Smooth muscle cell of the brain vasculature (primary cell): ENCODE measurements at places on chromosomes 1 and 21.

GRCh38 chr1:92701147-92701546, 83.8 kb downstream of the EVI5 start:
- no peak for DNase-seq

- DNase-seq: no peak
Measured at GRCh38 chr21:32549440-32549839, 35.9 kb downstream of the TCP10L start.

DNA sequence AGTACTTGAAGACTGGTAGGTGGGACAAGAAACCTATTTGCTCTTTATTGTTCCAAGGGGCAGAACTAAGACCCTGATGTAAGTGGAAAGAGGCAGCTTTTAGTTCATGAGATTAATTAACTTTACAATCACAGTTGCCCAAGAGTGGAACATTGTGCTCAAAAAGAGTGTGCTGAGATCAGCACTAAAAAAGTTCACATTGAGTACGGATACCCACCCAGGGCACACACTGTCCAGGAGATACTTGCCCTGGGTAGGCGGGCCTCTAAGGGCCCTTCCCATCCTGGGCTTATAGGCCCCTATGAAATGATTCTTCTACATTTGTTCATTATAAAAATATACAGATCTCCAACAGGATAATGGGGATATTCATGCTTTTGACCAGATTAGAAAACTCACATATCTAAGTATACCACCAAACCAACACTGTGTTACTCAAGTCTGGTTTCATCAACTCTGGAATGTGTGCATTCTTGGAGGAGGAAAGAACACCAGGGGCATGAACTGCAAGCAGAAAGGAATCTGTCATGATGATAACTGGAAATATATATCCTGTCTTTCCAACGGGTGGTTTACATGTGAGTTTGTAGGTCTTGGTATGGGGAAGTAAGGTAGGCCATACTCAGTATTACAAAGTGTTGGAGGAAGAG, 626.2 kb downstream of the SMYD3 start:
- DNase-seq: no peak

DNA sequence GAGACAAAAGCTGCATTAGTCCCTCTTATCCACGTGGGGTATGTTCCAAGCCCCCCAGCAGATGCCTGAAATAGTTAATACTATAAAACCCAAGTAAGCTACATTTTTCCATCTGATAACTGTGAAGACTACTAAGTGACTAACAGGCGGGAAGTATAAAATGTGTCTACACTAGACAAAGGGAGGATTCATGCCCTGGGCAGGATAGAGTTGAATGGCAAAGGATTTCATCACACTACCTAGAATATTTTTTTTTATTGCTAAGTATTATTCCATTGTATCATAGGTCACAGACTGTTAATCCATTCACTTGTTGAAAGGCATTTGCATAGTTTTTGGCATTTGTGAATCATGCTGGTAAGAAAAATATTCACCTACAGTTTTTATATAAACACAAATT, 26.4 kb upstream of the CFHR4 start:
- DNase-seq: no peak

GRCh38 chr1:101511202-101511891, 274.5 kb downstream of the S1PR1 start:
- DNase-seq: no peak

DNA sequence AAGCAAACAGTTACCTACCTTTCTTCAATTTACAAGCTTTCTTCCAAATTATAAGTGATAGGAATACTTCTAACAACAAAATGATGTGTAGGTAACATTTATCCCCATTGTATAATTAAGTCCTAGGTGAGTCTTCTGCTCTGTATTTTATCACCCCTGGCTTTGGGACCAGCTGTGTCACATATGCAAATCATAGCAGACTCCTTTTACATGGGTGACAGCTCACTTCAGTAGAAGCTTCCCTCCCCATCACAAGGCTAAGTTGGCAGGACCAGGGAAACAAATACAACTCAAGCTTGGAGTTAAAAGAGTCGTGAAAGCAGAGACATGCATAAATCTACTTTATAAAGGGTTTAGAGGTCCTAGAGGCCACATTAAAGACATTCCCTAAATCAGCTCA, 121.1 kb upstream of the RUNX1 start:
- no peak for DNase-seq

DNA sequence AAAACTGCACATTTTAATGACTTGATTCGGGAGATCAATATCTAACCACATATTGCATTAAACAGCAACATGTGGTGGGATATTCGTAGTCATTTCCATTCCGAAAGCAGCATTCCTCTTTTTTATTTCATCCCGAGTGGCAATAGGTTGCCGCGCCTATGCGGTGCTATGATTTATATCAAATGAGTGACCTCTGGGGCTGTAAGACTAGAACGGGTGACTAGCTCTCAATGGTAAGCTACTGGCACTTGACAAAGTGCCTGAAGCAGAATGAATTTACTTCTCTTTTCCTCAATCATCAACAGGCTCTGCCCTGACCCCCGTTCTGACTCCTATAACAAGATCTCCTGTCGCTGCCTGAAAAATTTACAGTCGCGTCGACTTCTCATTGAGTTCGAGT, 162.3 kb downstream of the ZNF281 start:
- no peak for DNase-seq

- DNase-seq: no peak
Measured at GRCh38 chr1:174017231-174017970, 4.8 kb downstream of the RC3H1 start.

- no peak for DNase-seq
Measured at GRCh38 chr1:228781161-228781808, 46.0 kb downstream of the RHOU start.

DNA sequence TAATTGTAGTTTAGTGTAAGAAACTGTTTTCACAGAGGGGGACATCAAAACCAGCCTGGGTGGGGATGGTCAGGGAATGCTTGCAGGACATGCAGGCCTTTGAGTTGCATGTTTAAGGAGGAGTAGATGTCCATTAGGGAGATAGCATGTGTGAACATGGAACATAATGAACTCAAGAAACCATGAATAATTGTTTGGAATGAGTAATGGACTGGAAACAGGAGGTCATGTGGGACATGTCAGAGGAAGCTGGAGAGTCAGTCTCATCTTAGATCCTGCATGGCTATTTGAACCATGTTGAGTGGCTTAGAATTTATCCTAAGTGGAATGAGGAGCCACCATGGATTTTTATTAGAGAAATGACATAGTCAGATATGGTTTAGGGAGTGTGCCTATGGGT, 86.4 kb downstream of the RPE65 start:
- DNase-seq: no peak

- no peak for DNase-seq
Measured at GRCh38 chr1:24932725-24933294, 2.7 kb upstream of the RUNX3 start.

DNA sequence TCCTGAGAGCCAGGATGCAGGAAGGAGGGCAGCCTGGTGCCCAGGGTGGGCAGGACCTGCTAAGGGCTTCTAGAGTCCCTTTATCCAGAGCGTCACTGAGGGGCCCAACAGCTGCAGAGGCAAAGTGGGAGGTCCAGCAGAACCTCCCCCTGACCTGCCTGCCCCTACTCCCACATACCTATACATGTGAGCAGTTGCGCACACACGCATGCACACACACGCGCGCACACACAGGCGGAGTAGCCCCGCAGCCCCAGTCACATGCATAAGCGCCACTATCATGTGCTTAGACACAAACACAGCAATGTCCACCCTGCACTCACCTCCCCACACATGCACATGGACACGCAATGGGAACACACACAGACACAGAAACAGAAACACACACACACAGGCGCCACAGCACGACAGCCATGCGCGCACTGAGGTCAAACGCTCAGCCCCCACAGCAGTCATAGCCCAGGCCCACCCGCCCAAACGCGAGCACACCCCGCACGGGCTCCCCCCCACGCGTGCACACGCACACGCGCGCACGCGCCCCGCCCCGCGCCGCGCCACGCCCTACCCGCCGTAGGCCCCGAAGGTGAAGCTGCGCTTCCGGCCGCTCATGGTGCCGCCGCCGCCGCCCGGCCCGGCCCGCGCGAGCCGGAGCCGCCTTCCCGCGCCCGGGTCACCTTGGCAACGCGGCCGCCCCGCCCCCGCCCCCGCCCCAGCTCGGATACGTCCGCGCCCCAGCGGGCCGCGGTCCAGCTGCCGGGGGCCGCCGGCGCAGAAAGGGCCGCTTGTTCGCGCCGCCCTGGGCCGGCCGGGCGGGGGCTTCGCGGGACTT, 17.7 kb downstream of the RAP1GAP start:
- no peak for DNase-seq

GRCh38 chr1:902802-903201, 20.9 kb upstream of the SAMD11 start:
- DNase-seq: no peak

DNA sequence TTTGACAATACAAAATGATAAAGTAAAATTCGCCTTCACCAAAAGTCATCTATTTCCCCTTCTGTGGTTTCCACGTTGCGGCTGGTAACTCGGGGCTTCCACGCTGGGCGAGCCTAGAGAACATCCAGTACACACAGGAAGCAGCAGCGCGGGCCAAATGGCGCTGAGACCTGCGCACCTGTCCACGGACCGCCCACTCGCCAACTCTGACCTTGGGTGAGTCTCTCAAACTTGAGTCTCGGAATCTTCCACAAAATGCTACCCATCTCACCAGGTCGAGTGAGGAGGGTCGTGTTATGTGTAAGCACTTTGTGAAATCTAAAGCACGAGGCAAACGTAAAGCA, 820 bp upstream of the TTF2 start:
- no peak for DNase-seq

DNA sequence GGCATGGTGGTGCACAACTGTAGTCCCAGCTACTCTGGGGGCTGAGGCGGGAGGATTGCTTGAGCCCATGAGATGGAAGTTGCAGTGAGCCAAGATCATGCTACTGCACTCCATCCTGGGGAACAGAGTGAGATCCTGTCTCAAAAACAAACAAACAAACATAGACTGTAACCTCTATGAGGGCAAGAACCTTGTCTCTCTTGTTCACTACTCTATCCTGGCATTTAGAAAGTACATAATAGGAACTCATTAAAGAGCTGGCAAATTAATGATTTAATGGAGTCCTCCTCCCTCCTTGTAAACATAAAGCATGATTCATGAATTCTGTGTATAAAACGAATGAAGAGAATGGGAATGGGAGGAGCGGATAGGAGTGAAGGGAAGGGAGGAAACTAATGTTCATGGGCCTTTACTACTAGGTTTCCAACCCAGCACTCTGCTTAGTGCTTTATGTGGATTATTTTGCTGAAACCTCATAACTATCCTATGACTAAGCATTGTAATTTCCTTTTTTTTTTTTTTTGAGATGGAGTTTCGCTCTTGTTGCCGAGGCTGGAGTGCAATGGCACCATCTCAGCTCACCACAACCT, 8.6 kb downstream of the LMOD1 start:
- no peak for DNase-seq

- no peak for DNase-seq
Measured at GRCh38 chr1:63143482-63143881, 178.9 kb upstream of the FOXD3 start.

GRCh38 chr1:17137441-17137840, 18.2 kb upstream of the PADI2 start:
- no peak for DNase-seq

DNA sequence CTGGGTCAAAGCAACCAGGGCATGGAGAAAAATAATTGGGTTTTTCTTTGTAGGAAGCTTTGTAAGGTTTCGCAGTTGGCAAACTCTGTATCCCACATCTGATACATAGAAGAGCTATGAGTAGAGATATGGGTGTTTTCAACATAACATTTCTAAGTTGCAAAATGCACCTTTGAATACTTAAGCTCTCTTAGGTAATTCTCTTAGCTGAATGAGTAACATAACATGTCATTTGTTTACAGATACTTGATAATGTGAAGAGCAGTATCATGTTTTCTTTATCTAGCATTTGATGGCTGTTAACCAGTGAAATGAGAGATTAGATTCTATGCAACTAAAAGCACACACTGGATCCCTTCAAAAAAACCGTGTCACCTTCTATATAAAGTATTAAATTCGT, 21.6 kb downstream of the RAVER2 start:
- no peak for DNase-seq

GRCh38 chr1:75708910-75709309, 15.6 kb upstream of the ACADM start:
- no peak for DNase-seq

DNA sequence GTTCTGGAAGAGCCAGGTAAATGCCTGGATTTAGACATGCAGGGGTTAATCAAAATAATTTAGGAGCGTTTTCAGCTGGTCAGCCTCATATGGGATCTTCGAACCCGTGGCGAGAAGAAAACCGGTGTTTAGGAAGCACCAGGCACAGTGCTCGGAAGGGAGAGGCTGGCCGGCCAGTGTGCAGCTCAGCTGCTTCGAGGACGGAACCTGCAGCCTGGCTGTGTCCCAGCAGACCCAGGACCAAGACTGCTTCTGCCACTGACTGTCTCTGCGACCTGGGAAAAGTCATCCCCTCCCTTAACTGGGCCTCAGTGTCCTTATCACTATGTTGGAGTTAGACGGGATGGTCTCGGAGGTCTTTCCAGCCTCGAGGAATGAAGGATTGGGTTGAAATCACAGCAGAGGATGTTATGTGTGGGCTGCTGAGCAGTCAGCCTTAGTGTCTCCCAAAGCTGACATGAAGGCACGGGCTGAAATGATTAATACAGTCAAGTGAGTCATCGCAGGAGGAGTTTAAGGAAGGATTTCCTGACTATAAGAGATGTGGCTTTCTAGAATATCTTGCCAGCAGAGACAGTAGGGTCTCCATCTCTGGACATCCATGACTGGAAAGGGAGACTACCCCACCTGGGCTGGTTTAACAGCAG, 20.8 kb downstream of the PPFIA4 start:
- no peak for DNase-seq

- no peak for DNase-seq
Measured at GRCh38 chr1:108560189-108560873, 431 bp downstream of the EEIG2 start.

- DNase-seq: no peak
Measured at GRCh38 chr1:189804352-189804751, 673.3 kb downstream of the BRINP3 start.

GRCh38 chr1:245542365-245542764, 387.6 kb downstream of the KIF26B start:
- no peak for DNase-seq

- no peak for DNase-seq
Measured at GRCh38 chr1:238962941-238963340, 423.4 kb upstream of the CHRM3 start.

DNA sequence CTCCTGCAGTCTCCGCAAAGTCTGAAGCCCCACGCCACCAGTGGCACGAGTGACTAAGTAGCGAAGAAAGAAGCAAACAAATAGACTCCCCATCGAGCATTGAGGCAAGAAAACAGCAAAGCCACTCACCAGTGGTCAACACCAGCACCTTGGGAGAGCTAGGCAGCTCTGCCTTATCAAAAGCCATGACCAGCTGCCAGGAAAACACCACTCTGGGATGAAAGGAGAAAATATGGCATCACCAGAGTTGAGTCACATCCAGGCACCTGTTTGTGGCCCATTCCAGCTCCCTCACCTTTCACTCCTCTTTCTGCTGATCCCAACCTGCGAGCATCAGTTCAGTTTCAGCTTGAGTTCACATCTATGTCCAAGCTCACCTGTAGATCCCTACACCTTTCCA, 17.2 kb downstream of the PDZK1 start:
- no peak for DNase-seq

- DNase-seq: no peak
Measured at GRCh38 chr1:91619881-91620280, 119.2 kb downstream of the CDC7 start.

- DNase-seq: no peak
Measured at GRCh38 chr1:163357378-163357777, 35.6 kb downstream of the NUF2 start.
